ENCODE measurements at places on chromosomes 13 and 19.

GRCh38 chr13:112078216-112078615 lies 11.3 kb downstream of the SOX1 start:
- DNase-seq, result no peak

GRCh38 chr13:50344717-50345116 lies 329.5 kb downstream of the KCNRG start:
- DNase-seq, result no peak

DNA sequence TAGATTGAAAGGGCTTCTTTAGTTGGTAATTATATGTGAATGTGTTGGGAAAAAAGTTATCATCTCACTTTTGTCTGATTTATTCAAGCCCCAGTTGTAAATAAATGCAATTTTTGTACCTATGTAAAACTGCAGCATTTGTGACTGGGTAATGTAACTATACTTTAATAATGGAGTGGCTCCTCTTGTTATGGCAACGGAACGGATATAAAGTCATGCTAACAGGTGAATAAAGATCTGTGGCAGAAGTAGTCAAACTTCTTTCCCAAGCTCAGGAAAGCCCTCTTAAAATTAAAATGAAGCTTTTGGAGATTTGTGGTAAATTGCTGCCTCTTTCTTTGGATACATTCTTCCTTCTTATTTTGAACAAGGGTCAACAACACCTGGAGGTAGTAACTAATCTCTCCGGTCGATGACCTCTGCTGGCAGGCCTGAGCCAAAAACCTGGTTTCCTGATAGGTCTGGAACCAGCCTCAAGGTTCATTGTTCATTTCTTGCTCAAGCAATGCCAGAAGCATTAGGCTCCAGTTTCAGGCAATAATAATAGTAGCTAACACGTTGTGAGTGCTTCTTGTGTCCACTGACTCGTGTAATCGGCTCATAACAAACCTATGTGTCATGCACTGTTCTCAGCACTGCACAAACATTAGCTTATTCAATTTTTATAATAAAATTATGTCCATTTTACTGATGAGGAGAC lies 313.4 kb upstream of the DACH1 start:
- no peak for DNase-seq

- no peak for DNase-seq
Measured at GRCh38 chr13:84661718-84662117, 779.4 kb upstream of the SLITRK1 start.

DNA sequence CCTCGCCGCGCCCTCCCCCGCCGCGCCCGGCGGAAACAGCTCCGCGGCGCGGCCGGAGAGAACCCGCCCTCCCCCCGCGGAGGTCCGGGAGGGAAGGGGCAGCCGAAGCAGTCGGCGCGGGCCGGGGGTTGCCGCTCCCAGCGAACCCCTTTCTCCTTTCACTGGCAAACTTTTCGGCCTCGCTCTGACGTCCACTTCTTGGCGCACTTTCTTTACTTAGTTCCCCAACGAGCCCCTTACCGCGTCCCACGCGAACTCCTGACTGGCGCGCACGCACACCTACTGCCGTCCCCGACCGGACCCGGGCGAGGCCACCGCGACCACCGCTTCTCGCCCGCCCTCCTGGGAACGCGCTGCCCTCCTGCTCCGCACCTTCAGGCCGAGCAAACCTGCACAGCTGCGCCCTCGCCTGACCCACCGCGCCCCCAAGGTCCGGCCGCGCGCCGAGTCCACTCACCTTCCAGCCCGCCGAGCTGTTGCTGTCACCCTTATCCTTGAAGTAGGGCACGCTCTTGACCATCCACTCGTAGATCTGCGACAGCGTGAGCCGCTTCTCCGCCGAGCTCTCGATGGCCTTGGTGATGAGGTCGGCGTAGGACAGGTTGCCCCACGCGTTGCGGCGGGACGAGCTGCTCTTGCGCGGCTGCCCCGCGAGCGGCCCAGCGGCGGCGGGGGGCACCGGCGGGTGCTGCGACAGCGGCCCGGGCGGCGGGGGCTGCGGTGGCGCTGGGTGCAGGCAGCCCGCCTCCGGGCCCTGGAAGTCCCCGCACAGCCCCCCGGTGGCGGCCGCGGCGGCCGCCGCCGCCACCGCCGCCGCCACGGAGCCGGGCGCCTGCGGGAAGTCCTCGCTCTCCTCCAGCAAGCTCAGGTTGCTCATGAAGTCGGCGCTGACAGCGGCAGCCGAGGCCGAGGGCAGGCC lies 1.1 kb downstream of the FOXO1 start:
- DNase-seq, result peak; percentile 18

DNA sequence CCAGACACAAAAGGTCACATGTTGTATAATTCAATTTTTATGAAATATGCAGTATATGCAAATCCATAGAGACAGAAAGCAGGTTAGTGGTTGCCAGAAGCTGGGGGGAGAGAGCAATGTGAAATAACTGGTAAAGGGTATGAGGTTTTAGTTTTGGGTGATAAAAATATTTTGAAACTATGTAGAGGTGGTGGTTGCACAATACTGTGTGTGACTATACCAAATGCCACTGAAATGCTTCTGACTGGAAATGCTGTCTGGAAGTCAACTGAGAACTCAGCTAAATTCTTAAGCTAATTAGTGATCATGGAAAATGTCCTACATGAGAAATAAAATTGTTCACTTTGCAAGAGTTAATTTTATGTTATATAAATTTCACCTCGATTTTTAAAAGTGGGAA lies 65.3 kb upstream of the RXFP2 start:
- DNase-seq, result no peak

All from activated CD8-positive, alpha-beta memory T cell treated with anti-CD3 and anti-CD28 coated beads for 4 hours (primary cell).